Stimulated activated CD8-positive, alpha-beta memory T cell treated with anti-CD3 and anti-CD28 coated beads, Interleukin-7, amount 100 ng/mL, for 24 hours (primary cell): ENCODE measurements at places on chromosomes 11 and 22.

DNA sequence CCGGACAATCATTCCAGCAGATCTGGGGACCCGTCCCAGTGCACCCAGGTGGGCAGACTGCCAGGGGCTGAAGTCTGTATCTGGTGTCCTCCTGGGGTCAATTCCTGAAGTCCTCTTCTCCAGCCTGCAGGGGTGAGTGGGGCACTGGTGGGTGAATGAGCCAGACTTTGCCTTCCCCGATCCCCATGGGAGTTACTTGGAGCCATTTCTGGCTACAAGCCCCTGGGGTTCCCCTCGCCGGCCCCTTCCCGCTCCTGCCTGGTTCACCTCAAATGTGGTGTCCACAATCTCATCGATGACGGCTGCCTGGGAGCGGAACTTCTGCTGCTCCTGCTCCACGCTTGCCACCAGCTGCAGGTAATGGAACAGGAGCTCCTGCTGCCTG lies 5.0 kb downstream of the CST6 start:
- DNase-seq, result no peak

- DNase-seq, result no peak
These were observed 805 bp upstream of the QSER1 start for GRCh38 chr11:32891657-32892354.

DNA sequence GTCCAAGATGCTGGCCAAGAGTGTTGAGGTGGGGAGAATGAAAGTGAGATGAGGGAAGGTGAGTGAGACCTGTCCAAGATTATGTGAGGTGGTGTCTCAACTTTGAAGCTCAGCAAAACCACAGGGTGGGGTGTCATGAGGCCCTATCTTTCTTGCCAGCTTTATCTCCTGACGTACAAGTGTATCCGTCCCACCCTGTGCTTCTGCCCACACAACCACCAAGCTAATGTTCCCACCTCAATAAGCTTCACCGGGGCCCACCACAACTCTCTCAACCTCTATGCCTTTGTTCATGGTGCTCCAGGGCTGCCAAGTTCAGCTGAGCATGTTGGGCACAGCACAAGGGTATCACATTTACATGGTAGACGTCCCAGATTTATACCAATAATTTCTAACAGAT lies 7.1 kb upstream of the TPST2 start:
- no peak for DNase-seq

DNA sequence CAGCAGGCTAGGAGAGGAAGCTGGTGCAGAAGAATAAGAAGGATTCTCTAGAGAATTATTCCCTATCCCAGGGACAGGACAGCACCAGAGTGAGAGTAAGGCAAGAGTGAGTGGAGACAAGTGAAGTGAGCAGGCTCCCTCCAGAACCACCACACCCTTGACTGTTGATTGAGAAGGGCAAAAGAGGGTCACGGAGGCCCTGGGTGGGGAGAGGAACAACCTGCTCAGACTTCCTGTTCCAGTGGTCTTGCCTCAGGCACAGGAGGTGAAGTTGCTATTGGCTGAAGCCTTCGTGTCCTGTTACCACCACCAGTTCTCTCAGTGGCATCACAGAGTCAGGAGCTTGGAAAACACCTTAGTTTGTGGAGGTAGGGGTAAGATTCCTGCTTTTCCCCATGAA lies 51.7 kb upstream of the CCDC89 start:
- DNase-seq, result no peak

DNA sequence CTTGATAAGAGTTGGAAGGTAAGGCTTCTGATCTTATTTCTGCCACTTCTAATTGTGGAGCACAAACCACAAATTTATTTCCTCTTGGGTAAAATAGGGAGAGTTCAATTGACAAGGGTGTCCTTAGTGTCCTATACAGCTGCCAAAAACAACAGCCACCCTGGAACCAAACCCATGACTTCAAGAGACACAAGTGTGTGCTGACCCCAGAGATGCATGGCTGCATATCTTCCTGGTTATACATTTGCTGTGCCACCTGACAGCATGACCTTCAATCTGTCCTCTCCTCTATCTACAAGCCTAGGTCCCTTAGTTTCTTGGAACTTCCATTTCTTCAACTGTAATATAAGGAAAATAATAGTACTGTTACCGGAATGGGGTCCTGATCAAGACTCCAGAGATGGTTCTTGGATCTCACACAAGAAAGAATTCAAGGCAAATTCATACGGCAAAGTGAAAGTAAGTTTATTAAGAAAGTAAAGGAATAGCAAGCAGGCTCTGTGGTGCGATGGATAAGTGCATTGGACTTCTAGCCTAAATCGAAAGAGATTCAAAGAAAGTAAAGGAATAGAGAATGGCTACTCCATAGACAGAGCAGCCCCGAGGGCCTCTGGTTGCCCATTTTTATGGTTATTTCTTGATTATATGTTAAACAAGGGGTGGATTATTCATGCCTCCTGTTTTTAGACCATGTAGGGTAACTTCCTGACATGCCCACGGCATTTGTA lies 15.5 kb upstream of the TMEM123 start:
- DNase-seq, result no peak

DNA sequence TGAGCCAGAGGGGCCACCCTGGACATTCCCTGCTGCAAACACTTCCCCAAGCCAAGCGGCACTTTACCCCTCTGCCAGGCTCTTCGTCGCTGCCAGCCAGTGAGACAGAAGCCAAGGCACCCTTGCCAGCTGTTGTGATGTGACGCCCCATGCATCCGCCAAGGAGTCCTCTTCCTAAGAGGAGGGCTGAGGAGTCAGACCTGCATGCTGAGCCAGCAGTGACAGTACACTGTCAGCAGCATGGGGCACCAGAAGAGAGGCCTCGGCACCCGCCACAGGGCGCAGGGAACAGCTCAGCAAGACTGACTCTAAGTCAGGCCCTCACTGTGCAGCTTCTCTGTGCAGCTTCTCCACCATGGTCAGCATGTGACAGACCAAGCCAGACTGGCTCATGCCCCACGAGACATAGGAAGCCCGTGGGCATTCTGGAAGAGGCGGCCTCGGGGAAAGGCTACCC lies 26.4 kb downstream of the VPS37C start:
- DNase-seq, result no peak

DNA sequence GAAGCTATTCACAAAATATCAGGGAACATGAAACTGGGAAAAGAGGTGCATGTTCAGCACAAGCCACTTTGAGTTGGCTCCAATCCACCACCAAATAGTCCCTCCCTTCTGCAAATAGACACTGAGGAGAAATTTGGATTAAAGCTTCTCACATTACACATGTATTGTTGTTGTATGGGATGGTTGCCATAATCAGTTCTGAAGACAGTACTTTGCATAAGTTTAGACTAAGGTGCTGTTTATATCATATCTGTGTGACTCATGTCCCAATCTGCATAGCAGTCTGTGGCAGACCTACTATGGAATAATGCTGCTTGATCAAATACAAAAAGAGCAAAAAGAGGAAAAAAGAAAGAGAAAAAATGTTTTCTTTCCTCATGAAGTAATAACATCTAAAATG lies 376.7 kb upstream of the DDI1 start:
- DNase-seq, result no peak

- DNase-seq, result no peak
These were observed 102.4 kb downstream of the WT1 start for GRCh38 chr11:32332990-32333319.

DNA sequence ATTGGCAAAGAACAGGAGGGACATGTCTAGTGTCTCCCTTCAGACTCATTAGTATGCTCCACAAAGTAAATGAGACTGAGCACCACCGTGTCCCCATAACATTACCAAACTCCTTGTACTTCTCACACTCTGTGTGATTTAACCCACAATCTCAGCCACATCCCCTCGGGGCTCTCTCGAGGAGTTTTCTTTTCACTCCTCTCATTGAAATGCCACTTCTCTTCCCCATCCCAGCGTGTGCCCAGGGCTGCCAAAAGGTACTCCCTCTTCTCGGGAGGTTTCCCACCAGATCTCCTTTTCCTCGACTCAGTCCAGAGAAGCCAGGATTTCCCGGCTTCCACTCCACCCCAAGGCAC lies 1.1 kb downstream of the RBFOX2 start:
- no peak for DNase-seq

DNA sequence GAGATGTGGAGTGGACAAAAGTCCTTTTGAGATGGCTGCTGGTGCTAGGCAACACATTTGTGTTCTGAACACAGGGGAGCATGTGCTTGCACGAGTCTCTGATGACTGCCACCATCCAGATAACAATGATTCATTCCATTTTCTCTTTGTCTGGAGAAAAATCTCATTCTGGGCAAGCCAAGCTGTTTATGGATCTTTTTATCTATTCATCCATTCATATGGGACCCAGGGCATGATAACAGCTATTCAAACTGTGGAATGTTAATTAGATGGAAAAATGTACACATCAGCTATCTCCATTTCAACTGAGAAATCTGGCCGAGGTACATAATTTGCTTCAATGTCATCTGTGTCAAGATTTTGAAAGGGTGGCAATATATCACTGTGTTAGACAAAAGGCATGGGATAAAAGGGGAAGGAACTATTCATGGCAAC lies 117.5 kb upstream of the ZBED5 start:
- no peak for DNase-seq

- no peak for DNase-seq
These were observed 72.1 kb downstream of the ZC3H12C start for GRCh38 chr11:110165039-110165925.

DNA sequence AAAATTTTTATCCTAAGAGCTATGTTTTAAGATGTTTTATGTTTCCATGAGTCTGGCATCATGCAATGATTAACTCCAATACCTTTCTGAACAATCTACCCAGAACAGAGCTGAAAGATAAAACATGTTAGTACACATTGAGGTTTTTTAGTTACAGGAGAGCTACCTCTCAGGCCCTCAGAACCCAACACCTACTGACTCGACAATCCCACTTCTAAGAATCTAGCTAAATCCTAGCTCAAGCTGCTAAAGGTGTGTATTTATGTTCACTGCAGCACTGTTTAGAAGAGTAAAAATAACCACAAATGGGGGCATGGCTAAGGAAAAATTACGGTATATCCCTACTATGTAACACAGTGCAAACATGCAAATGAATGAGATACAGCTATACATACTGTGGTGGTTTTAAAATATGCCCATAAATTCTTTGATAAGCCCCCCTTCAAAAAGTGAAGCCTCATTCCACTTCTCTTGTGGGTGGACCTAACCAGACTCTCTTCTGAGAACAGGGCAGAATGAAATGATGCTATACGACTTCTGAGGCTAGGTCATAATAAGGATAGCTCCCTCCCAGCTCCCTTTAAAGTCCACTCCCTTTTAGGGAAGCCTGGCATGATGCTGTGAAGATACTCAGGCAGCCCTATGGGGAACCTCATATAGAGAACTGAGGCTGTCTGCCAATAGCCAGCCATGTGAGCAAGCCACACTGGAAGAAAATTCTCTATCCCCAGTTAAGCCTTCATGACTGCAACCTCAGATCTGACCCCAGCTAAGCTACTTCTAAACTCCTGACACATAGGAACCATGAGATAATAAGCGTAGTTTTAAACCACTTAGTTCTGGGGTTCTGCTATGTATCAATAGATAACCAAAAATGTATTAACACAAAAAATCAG lies 29.5 kb downstream of the TMEM123 start:
- no peak for DNase-seq

DNA sequence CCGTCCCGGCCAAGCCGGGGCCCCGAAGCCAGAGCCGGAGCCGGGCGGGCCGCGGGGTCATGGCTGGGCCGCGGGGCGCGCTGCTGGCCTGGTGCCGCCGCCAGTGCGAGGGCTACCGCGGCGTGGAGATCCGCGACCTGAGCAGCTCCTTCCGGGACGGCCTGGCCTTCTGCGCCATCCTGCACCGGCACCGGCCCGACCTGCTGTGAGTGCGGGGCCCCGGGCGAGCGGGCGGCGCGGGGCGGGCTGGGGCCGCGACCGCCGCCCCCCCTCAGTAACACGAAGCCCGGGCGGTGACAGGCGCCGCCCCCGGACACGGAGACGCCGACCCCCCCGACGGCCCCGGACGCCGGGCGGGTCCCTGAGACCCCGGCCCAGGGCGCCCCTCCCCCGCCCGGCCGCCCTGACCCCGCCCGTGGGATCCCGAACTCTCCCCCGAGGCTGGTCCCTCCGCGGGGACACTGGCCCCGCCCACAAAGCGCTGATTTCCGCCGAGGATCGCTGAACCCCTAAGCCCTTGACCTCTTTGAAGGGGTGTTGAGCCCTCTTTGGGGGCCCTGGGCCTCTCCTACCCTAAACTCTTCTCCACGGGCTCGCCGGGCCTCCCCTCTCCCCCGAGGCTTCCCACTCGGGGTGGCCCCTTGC lies 389 bp downstream of the MICALL1 start:
- DNase-seq, result no peak

- no peak for DNase-seq
These were observed 244.2 kb downstream of the NTM start for GRCh38 chr11:131614631-131615030.

DNA sequence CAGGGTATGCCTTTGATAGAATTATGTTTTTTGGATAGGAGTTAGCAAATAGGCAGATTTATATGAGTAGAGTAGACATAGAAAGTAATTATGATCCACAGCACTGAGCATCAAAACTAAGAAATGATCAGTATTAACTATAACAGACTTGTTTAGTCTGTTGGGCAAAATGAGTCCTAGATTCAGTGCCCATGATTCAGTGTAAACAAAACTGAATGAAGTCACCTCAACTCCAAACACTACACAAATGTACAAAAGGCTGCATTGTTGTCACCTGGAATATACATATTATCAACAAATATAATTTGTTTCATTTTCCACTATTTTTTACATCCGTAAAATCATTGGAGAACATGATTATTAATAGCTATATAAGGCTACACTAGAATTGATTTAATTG lies 6.7 kb downstream of the UEVLD start:
- no peak for DNase-seq

- DNase-seq, result no peak
These were observed 3.3 kb upstream of the RCN1 start for GRCh38 chr11:32087597-32087996.

- DNase-seq, result no peak
These were observed 88.4 kb upstream of the RTL6 start for GRCh38 chr22:44586351-44586990.

- no peak for DNase-seq
These were observed 3.6 kb upstream of the FBXO3 start for GRCh38 chr11:33777906-33778305.

GRCh38 chr22:28006271-28006670 lies 87.2 kb upstream of the PITPNB start:
- DNase-seq, result no peak

GRCh38 chr11:108620958-108621772 lies 27.6 kb upstream of the EXPH5 start:
- no peak for DNase-seq
